ENCODE measurements at places on chromosomes 3 and 15.

DNA sequence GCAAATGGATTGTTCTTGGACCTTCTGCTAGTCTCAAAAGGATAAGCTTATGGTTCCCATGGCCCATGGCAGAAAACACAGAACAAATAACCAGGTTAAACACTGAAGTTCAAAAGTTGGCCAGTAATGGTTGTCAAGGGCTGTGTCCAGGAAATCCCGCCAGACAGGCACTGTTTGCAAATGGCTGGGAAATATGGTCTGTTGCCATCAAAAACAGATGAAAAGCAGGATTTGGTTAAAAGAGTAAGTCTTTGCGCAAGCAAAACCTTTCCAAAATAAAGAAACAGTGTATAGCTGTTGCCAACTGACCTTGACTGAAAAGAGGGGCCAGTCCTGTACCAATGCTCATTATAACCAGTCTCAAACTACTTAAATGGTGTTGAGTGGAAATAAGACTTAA lies 58.6 kb downstream of the WWTR1 start:
- no peak for DNase-seq

DNA sequence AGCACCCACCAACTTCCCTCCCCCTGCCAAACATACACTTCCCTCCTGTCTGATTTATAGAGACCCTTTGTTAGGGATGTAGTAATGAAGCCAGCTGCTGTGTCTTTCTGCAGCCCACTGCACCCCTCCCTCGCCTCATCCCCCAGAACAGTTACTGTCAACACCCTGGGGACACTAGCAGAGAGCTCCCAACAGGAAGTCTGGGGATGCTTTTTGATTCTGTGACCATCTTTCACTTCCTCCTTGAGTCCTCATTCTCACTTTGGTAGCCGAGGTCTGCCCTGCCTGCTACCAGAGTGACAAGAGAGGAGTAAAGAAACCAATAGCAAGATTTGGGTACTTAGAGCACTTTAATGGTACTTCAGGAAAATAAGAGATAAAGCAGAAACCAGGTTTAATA lies 201.6 kb downstream of the SATB1 start:
- no peak for DNase-seq

DNA sequence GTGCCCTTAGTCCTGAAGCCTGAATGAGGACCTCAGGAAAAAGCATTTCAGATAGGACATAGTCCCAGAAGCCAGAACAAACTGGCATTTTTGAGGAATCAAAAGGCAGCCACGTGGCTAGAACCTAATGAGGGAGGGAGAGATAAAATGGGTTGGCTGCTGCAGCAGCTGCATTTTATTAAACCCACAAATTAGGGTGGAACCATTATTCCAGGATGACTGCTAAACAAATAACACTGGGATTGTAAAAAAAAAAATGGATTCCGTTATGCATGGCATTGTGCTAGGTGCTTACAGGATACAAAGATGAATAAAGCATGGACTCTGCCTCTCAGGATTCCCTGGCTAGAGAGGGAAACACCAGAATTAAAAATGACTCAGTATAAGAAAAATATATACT lies 141.5 kb downstream of the SATB1 start:
- DNase-seq = no peak

DNA sequence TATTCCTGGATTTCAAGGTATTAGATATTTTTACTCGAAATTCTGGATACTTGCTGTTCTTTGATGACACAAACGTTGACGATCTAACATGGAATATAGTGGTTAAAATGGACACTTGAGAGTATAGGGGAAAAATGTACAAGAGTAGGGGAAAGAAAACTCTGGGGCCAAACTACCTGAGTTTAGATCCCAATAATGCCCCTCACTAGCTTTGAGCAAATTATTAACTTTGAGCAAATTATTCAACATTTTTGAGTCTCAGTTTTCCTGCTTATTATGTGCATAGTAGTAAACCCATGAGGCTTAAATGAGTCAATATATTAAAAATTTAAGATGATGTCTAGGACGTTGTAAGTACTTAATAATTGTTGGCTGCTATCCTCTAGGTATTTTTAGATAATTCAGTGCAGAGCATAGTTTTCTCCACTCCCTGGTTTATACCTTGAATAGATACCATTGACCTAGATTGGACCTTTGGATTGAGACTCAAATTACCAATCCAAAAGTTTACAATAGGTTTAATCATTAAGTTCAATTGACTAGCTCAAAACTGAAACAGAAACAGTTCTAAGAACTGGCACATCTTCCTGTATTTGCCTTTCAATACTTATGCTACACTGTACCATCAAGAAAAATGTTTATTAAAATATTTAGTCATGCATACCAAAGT lies 4.5 kb downstream of the ADGRG7 start:
- DNase-seq = no peak

- DNase-seq = no peak
Observed at GRCh38 chr3:37752649-37753025, 109.0 kb upstream of the CTDSPL start.

GRCh38 chr15:60683156-60683555 lies 204.2 kb upstream of the ICE2 start:
- no peak for DNase-seq

- no peak for DNase-seq
Observed at GRCh38 chr3:191068946-191069813, 129.9 kb upstream of the OSTN start.

- DNase-seq = no peak
Observed at GRCh38 chr3:189593581-189593980, 37.6 kb upstream of the TP63 start.

All from kidney capillary endothelial cell (primary cell).